ENCODE measurements at places on chromosomes 2 and 18.

DNA sequence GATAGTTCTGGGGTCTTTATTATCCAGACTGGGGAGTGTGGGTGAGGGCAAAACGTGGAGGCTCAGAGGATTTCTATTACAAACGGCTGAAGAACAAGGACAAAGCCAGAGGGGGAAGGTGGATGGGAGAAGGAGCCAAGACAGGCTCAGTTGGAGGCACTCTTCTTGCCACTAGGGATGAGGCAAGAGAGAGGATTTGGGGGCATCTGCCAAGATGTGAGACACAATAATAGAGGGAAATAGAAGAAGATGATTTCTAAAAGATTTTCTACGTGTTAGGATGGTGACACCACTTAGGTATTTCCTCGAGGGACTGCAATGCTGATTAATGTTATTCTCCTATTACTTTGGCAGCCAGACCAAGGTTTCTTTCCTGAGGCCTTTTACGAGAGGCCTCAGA lies 71.8 kb downstream of the APOB start:
- no peak for DNase-seq

DNA sequence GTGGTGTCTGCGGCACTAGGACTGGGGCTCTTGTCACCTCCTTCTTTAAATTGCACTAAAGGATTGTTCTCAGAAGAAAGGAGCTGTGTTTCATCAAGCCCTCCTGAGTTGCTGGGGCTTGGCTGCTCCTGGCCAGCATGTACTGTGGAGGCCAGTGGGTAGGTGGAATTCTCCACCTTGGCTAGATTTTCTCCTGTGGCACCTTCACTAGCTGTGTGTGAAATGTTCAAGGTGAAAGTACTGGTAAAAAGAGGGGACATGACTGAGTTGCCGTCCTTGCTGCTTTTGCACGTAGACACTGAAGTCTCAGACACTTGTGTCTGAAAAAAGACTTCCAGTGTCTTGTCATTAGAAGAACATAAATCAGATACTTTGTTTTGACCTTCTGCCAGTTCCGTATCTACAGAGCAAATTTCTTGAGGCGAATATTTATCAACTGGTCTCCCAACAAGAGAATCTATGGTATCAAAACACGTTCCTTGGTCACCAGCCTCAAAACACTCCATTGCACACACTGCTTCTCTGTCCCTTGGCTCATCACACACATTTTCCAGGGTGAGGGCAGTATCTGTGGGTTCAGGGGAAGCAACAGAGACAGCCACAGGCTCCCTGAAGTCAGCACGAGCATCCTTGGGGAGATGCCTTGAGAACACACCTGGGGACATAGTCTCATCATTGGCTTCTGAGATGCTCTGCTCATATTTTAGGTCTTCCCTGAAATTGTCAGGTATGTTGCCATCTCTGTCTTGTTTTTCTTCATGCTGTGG lies 91.4 kb downstream of the ALPK2 start:
- DNase-seq = no peak

DNA sequence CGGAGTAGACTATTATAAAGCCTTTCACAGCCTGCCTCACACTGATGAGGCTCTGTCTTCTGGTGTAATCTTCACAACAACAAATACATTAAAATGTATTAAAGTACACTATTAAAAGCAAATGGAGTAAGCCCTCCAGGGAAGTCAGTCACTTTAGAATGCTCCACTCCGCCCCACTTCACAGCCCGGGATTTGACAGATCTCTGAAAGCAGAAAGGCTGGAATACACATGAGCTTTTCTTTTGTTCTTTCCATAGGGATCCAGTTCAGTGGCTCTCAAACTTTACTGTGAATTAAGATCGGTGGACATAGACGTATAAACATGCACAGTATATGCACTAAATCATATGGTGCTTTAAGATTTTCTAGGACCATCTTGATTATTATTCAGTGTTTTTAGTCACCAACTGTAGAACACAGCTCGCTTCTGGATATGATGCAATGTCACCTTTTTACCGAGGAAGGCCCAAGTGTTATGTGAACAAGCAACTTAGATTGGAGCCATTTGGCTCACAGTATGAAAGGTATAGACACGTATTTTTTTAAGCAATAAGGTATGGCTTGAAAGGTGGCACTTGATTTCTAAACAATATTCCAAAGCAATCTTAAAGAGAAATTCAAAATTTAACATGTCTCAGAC lies 151.1 kb downstream of the PRKCE start:
- DNase-seq = no peak

DNA sequence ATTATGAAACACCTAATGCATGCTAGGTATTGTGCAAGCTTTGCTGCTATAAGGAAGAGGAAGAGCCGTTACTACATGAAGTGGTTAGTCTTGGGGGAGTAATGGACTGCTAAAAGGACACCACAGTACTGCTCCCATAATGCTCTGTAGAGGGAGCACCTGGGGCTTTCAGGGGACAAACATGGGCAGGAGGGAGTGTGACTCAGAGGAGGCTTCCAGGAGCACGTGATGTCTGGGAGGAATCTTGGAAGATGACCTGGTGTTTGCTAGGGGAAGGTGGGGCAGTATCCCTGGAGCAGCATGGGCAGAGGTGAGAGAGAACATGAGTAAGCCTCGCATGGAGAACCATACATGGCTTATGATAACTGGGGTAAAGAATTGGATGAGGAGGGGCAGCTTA lies 18.8 kb downstream of the MAPK4 start:
- DNase-seq = no peak

- DNase-seq = no peak
Observed at GRCh38 chr2:85888020-85888683, 638 bp downstream of the ST3GAL5 start.

GRCh38 chr2:768451-768850 lies 91.2 kb upstream of the TMEM18 start:
- no peak for DNase-seq

DNA sequence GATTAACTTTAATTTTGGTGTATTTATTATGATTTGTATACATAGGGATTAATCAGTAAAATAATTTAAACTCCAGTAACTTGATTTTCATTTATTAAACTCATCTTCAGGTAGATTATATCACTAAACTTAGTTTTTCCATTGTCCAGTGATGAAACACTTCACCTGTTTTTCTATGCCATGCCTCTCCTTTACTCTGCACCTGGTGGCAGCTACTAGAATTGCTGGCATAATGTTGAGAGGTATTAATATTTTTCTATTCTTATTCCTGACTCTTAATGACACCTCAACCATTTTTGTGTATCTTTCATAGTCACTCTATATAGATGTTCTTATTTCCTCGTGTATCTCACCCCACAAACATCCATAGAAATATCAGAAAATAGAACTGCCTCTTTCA lies 940.3 kb upstream of the CRIM1 start:
- DNase-seq = no peak

GRCh38 chr2:239902749-239903201 lies 122.4 kb downstream of the NDUFA10 start:
- no peak for DNase-seq
